Activated CD4-positive, alpha-beta T cell treated with anti-CD3 and anti-CD28 coated beads for 24 hours (primary cell): ENCODE measurements at places on chromosomes 1 and 21.

- no peak for DNase-seq
These were observed 50.6 kb upstream of the BACH1 start for GRCh38 chr21:29248124-29248523.

DNA sequence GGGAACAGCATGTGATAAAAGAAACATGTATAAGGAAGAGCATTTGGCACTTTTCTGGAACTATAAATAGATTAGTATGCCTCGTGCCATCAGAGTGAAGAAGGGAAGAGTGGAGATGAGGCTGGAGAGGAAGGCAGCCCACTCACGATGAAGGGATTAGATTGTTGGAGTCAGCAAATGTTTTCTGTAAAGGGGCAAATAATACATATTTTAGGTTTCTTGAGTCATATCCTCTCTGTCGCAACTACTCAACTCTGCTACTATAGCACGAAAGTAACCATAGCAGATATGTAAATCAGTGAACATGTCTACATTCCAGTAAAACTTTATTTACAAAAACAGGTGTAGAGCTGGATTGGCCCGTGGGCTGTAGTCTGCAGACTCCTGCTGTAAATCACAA is 147.8 kb downstream of the TENT5C start:
- no peak for DNase-seq

GRCh38 chr21:42581336-42581992 is 67.8 kb downstream of the SLC37A1 start:
- no peak for DNase-seq

DNA sequence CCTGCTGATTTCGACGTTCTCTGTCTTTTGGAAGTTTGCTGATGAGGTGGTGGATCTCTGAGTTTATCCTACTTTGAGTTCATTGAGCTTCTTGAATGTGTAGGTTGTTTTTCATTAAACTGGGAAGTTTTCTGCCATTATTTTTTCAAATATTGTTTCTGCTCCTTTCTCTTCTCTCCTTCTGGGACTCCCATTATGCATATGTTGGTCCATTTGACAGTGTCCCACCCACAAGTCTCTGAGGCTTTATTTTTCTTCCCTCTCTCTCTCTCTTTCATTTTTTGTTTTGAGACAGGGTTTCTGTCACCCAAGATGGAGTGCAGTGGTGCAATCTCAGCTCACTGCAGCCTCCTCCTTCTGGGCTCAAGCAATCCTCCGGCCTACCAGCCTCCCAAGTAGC is 11.7 kb downstream of the TNFRSF18 start:
- no peak for DNase-seq
